Suprapubic skin (tissue), 4 donors: ENCODE measurements at places on chromosomes 12 and 14. TPM values are rescaled to one million over a fixed set of nuclear protein-coding genes. Genes with fewer than 3 reads are reported as not detected.

The ZC3H10 gene
- total RNA-seq = 4.6 TPM

The RNASE3 gene
- total RNA-seq = not detected

The POTEG gene
- total RNA-seq = not detected

The EXOC3L4 gene
- not detected for total RNA-seq

The LBHD2 gene
- not detected for total RNA-seq

The ADGRD1 gene
- 12.3 TPM for total RNA-seq

The EPYC gene
- not detected for total RNA-seq

The ART4 gene
- 0.42 TPM for total RNA-seq

The AICDA gene
- not detected for total RNA-seq

The PRB2 gene
- not detected for total RNA-seq

The HECTD1 gene
- total RNA-seq = 442 TPM

The ARHGAP9 gene
- 5.7 TPM for total RNA-seq

The ORMDL2 gene
- total RNA-seq = 16.6 TPM

The KCNH3 gene
- 0.59 TPM for total RNA-seq

The TMEM63C gene
- 12.3 TPM for total RNA-seq

The IL23A gene
- not detected for total RNA-seq

The TUNAR gene
- not detected for total RNA-seq

The PLEKHD1 gene
- 3.5 TPM for total RNA-seq

The SERPINA6 gene
- not detected for total RNA-seq

The OAS3 gene
- total RNA-seq = 21.8 TPM

The RNF212B gene
- total RNA-seq = not detected

The ACSS3 gene
- total RNA-seq = 8.2 TPM

The KERA gene
- total RNA-seq = not detected

The OTUB2 gene
- 7.2 TPM for total RNA-seq
